Stimulated activated CD4-positive, alpha-beta T cell treated with anti-CD3 and anti-CD28 coated beads, Interleukin-2, amount 100 ng/mL, for 24 hours (primary cell): ENCODE measurements at places on chromosomes 12 and 14.
A peak's percentile ranks its signal among the peaks of the same experiment; 100 is the strongest.

GRCh38 chr12:58583529-58583928, 336.8 kb downstream of the LRIG3 start:
- no peak for DNase-seq

GRCh38 chr12:121804417-121805111, 755 bp downstream of the SETD1B start:
- DNase-seq = peak; percentile 60

- DNase-seq = no peak
These were observed 88.2 kb downstream of the TSPAN9 start for GRCh38 chr12:3165078-3165980.

DNA sequence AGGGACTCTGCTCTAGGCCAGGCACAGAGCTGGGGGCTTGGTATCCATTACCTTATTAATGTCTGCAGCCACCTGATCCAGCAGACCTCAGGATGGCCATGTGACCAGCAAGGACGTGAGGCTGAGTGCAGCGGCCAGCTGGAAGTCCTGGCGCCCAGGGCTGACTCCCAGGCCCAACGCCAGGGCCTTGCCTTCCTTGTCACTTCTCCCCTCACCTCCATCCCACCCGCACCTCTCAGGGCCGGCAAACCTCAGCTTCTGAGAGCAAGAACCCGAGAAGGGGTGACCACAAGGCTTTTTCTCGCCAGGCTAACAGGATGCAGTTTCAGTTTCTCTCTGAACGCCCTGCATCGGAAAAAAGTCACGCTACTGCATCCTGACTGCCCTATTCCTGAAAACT, 15.4 kb downstream of the RAB35 start:
- DNase-seq = no peak

DNA sequence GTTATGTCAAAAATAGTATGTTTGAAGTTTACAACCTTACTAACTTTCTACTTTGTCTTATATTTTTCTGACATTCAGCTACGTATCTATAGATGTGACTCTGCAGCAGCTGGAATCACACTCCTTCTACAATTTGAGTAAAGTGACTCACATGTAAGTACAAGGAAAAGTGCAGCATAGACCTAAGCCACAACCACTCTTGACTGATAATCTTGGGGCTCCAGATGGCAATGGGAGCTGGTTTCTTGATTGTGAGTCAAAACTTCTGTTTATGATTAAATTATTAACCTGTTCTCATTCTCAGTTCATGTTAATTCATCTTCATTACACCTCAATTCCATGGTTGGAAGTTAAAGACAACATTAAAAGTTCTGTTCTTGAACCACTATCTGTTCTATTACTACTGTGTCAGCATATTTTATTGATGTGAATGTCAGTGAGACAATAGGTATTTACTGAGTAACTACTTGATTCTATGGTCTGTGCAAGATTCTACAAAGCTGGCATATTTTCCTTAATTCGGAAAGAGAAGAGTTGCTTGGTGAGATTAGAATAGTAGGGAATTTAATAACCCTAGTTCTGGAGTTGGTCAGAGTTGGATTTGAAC, 112.9 kb downstream of the TSHR start:
- no peak for DNase-seq

DNA sequence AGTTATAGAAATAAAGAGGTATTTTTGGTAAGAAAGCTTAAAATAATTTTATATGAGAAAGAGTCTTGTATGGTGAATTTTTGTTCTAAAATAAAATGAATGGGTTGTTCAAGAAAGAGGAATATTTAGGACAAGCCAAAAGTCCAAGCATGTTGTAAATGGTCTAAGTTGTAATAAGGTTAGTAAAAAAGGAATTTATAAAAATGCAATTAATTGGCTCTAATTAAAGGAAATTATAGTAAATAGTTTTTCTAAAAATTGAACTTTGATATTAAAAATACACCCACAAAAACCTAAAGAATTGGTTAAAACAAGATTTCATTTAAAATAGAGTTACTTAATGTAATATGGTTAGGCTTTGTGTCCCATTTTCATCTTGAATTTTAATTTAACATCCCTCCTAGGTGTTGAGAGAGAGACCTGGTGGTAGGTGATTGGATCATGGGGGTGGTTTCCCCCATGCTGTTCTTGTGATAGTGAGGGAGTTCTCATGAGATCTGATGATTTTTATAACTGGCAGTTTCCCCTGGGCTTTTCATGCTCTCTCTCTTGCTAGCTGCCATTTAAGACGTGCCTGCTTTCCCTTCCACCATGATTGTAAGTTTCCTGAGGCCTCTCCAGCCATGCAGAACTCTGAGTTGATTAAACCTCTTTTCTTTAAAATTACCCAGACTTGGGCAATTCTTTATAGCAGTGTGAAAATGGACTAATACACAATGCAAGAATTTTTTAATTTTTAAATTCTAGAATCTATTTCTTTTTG, 13.0 kb downstream of the SLC22A17 start:
- no peak for DNase-seq

DNA sequence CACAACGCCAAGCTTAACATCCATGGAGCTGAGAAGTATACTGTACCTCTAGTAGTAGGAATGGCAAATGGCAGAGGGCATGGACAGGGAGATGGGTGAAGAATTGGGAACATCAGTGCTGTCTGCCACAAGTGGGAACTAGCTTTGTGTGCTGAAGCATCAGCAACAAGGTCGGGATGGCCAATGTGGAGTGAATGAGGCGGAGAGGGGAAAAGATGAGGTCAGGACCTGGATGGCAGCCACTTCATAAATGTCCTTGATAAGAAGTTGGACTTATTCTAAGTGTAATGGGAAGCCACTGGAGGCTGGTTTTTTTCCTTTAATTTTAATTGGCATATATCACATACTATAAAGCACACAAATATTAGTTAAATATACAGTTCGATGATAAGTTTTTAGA, 21.9 kb upstream of the CLMN start:
- no peak for DNase-seq

DNA sequence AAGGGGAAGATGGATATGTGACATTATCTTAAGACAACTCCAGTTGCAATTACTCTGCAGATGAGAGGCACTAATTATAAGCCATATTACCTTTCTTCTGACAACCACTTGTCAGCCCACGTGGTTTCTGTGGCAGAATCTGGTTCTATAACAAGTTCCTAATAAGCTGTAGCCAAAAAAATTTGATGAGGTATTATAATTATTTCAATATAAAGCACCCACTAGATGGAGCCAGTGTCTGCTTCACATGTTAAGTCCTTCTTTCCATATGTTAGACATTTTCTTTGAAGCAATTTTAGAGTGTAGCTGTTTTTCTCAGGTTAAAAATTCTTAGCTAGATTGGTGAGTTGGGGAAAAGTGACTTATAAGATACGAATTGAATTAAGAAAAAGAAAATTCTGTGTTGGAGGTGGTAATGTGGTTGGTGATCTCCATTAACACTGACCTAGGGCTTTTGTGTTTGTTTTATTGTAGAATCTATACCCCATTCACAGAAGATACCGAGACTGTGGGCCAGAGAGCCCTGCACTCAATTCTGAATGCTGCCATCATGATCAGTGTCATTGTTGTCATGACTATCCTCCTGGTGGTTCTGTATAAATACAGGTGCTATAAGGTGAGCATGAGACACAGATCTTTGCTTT, 36.9 kb downstream of the PSEN1 start:
- no peak for DNase-seq

DNA sequence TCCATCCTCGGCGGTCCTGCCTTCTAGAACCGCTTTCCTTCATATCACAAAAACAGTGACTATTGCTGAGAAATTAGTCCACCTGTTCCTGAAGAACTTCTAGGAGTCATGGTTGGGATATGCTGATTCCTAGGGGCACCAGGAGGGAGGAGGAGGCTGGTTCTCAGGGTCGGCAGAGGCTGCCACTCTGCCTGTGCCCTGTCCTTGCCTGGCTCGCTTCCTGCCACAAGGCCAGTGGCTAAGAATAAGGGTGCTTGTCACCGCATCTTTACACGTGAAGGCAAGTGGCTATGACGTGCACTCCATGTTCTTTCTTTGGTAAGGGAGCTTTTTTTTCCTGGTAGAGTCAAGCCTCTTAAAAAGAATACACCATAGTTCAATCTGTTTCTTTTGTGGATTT, 18.7 kb upstream of the DGLUCY start:
- DNase-seq = no peak

- DNase-seq = no peak
These were observed 421.5 kb upstream of the MDGA2 start for GRCh38 chr14:48096897-48097296.

- DNase-seq = peak; percentile 27
These were observed 24.0 kb downstream of the CCDC38 start for GRCh38 chr12:95918194-95918993.

DNA sequence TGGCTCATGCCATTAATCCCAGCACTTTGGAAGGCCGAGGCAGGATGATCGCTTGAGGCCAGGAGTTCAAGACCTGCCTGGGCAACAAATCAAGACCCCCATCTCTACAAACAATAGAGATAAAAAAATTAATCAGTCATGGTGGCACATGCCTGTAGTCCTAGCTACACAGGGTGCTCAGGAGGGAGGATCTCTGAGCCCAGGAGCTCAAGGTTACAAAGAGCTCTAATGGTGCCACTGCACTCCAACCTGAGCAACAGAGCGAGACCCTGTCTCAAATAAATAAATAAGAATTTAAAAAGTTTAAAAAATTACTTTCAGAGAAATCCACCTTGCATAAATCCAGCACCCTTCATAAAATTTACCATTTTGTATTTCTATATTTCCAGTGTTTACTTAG, 2.2 kb downstream of the KLRF1 start:
- DNase-seq = no peak

GRCh38 chr12:122295877-122296276, 29.6 kb upstream of the VPS33A start:
- no peak for DNase-seq
